Fibroblast of pulmonary artery (primary cell): ENCODE measurements at places on chromosomes 11 and 22.

DNA sequence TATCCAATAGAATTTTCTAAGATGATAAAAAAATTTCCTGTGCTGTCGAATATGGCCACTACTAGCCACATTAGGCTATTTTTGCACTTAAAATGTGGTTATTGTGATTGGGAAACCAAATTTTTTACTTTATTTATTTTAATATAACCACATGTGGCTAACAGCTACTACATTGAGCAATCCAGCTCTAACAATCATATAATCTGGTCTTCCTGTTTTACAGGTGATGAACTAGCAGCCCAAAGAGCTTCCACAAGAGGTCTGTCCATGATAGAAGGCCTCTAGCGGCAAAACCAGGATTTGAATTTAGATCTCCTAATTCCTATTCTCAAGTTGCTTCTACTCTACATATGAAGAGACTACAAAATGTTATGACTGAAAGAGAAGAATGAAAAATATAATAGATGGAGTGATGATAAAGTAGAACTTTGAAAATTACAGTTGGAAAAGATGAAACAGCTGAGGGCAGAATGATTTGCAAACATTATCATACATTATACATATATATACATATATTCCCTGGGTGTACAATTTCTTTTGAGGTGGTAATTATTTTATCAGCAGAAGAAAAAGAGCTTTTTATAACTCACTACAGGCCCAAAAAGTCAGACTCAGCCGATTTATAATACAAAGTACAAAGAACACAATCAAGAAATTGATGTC is 363.5 kb upstream of the PITPNB start:
- peak; percentile 35 for DNase-seq

DNA sequence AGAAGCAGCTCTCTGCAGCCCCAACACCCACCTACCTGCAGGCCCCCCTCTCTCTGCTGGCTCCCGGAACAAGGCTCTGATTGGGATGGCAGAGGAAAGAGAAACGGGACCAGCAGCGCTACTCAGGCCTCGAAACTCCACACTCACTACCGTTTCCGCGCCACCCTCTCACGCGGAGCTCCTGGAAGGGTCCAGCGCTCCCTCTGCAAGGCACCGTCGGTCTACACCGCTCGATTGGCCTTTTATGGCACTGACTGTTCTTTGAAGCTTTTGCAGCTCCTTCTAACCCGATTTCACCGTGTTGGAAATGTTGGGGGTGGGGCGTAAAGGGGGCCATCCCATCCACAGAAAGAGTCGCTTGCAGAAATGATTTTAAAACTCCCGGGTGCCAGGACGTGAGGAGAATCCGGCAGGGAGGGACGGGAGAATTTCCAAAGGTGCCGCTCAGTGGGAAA is 323 bp upstream of the PANX1 start:
- DNase-seq: no peak

- no peak for DNase-seq
These were observed 28.5 kb upstream of the CSNK1E start for GRCh38 chr22:38345782-38346181.

GRCh38 chr22:41900652-41901312 is 14.1 kb downstream of the SHISA8 start:
- DNase-seq: no peak
